ENCODE measurements at places on chromosomes 2 and 18. TPM values are rescaled to one million over a fixed set of nuclear protein-coding genes. Genes with fewer than 3 reads are reported as not detected.

DNA sequence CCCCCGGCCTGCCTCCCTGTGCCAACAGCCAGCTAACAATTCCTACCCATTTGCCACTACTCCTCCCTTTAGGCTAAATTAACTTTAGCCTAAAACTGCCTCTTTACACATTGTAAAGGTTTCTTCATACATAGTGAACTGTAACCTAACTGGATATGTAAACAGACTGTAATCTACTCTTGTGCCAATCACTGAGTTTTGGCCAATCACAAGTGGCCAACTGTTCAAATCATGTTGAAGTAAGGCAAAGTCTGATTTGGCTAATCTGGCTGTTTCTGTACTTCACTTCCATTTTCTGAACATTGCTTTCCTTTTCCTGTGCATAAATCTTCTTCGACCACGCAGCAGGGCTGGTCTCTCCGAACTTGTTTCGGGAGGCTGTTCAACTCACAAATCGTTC lies 103.6 kb upstream of the LYPD6 start:
- no peak for DNase-seq

DNA sequence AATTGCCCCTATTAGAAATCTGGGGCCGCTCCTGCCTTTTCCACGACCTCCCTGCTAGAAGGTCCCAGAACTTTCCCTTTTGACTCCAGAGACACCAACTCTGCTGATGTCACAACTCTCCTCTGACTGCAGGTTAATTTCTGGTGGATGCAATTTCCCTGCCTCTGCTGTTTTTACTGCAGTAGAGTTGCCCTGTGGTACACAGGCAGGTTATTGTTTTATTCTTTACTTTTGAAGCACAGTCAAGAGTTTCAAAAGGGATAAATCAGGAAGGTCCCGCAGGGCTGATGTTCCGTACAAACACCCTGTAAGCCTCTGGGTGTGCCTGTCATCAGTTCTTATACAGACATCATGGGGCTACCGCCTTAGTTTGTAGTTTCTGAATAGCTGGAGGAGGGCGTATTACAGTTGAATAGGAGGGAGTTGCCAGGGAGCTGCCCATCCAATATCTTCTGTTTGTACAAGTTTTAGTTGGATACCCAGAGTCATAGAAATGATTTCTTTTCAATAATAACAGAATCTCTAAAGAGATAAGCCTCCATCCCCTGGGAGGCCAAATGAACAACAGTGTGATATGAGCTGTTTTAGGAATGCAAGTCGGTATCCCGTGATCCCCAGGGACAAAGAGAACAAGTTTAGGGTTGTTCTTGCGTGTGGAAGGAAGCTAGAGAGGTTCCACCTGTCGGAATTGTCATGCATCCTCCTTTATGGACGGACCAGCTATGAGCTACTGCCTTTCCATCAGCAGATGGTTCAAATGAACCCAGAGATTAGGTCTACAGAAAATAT lies 108.4 kb upstream of the COPS8 start:
- no peak for DNase-seq

- DNase-seq = no peak
Observed at GRCh38 chr2:132426033-132426432, 9.4 kb downstream of the GPR39 start.

DNA sequence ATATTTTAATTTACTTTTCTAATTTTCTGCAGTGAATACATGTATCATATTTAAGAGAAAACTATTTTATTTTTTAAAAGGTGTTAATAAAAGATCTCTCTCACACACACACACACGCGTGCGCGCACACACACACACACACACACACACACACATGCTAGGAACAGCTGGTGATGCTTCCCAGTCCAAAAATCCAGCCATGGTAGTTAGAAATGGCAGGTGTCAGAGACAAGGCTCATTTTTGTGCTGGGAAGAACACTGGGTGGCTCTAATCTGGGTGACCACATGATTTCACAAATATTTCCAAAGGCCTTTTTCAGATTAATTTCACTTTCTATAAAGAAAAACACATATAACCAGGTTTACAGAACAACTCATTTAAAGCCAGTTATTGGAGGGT lies 104.5 kb upstream of the NCK2 start:
- DNase-seq = no peak

DNA sequence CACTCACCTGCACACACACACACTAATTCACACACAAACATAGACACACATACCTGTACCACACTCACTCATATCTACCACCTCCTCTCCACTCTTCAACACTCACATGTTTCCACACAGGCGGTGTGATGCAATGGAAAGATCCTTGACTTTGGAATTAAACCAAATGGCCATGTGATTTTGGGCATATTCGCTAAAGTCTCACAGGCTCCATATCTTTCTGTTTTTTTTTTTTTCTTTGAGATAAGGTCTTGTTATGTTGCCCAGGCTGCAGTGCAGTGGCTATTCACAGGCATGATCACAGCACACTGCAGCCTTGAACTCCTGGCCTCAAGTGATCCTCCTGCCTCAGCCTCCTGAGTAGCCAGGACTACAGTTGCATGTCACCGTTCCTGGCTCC lies 91.1 kb upstream of the MEX3C start:
- no peak for DNase-seq

- no peak for DNase-seq
Observed at GRCh38 chr18:28079883-28080282, 97.0 kb downstream of the CDH2 start.

DNA sequence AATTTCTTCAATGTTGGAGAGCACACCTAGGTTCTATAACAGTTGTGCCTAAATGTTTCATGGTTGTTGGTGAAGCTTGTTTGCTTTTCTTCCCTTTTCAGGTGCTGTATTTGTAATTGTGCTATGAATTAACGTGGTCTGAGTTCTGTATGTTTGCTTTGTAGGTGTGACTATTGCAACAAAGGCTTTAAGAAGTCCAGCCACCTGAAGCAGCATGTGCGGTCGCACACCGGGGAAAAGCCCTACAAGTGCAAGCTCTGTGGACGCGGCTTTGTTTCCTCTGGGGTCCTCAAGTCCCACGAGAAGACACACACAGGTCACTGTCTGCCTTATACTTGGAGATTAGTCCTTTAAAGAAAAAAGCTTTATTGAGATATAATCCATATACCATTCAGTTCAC lies 91.2 kb downstream of the ZNF236 start:
- DNase-seq = no peak

GRCh38 chr18:79790996-79791972 lies 6.5 kb upstream of the KCNG2 start:
- DNase-seq = no peak

MERTK gene
- total RNA-seq = 6.1 TPM

CYTIP gene
- 0.23 TPM for total RNA-seq
